ENCODE measurements at places on chromosomes 1 and 21. TPM values are rescaled to one million over a fixed set of nuclear protein-coding genes. Genes with fewer than 3 reads are reported as not detected.
A peak's percentile ranks its signal among the peaks of the same experiment; 100 is the strongest.

DNA sequence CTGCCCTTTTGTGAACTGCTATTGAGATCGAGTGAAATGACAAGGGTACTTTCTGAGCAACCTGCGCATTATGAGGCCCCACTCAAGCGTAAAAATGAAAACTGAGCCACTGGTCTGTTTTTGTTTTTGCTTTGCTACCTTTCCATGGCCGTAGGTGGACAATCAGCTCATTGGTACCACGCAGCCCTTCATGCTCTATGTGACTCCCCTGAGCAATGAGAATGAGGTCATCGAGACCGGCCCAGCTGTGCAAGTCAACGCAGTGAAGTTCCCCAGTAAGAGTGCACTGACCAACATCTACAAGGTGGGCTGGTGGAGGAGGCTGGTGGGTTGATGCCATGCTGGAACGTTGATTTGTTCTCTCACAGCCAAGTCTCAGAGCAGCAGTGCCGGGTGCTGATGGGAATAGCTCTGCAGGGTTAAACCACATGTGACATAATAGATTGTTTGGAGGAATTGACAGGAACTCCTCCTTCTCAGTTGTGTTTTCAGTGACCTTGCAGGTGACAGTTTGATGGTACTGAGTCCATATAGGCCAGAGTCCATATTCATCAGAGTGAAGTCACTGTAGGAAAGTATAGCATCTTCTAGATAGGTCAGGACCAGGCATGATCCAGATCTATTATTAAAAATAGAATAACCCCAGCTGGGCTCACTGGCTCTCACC lies 170.3 kb downstream of the VPS13D start:
- no peaks in the 10 kb centered on the region for H3K4me1 ChIP-seq
- DNase-seq, result no peak
- no peak overlapping the region for H3K27ac ChIP-seq

GRCh38 chr1:232574889-232575762 lies 54.8 kb downstream of the SIPA1L2 start:
- no peak overlapping the region for H3K4me3 ChIP-seq
- H3K36me3 ChIP-seq, result no peaks in the 10 kb centered on the region
- H3K4me1 ChIP-seq, result no peaks in the 10 kb centered on the region

DNA sequence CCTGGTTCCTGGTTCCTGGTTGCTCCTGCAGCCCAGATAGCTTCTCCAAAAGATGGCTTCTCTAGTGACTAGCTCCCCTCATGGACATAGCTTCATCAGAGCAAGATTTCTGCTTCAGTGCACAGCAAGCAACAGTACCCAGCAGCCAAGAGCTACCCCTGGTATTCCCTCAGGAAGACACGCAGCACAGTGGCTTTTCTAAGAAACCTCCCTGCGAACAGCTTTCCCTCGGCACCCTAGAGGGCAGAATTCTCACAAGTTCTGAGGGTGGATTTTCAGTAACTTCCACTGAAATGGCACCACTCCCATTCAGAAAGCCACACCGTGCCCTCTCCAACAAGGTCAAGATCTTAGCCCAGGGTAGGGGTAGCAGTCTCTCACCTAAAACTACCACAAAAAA lies 128.2 kb downstream of the EIF4G3 start:
- no peaks in the 10 kb centered on the region for H3K27me3 ChIP-seq
- H3K27ac ChIP-seq, result no peak overlapping the region
- no peak for DNase-seq
- H3K36me3 ChIP-seq, result peaks cover 2% of the 10 kb centered on the region

DNA sequence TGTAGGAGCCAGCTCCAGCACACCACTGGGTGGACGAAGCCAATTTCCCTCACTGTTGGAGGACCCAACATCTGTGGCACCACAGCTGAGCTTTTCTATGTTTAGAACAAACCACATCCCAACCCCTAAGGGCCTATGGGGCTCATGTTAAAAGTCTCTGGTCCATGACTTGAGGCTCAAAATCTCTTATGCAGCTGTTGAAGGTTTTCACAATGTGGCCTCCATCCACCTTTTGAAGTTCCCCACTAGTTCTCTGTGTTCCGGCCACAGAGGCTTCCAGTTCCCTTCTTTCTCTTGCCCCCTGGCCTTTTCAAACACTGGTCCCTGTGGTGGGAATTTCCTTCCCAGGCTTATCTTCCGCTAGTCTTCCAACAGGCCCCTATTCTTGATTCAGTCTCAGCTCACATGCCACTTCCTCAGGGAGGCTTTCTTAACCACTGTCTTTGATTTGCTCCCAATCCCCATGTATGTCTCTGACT lies 3.9 kb upstream of the IFNLR1 start:
- DNase-seq, result no peak
- H3K36me3 ChIP-seq, result no peaks in the 10 kb centered on the region
- H3K27ac ChIP-seq, result no peak overlapping the region
- peaks cover 19% of the 10 kb centered on the region for H3K27me3 ChIP-seq
- H3K4me3 ChIP-seq, result no peak overlapping the region
- H3K4me1 ChIP-seq, result no peaks in the 10 kb centered on the region

GRCh38 chr1:228400237-228400651 lies 6.4 kb downstream of the TRIM11 start:
- no peaks in the 10 kb centered on the region for H3K27me3 ChIP-seq
- H3K4me1 ChIP-seq, result peaks cover 9% of the 10 kb centered on the region
- DNase-seq, result no peak
- H3K36me3 ChIP-seq, result peaks cover 8% of the 10 kb centered on the region

DNA sequence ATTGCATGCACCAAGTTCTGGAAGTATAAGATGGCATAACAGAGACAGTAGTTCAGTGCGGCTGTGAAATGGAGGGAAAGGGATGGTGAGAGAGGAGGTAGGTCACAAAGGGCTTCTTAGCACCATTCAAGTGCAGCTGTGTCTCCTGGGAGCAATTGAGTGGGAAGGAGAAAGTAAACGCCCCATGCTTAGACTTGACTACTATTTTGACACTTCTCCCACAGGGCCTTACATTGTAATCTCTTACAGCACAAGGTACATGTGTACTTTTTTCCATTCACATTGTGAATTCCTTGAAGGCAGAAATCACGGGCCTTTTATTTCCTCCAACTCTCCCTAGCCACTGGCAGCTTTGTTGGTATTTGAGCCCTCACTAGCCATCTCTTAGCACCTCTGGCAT lies 239.6 kb upstream of the FOXD3 start:
- H3K27me3 ChIP-seq, result no peaks in the 10 kb centered on the region
- no peak overlapping the region for H3K4me3 ChIP-seq
- DNase-seq, result no peak
- no peaks in the 10 kb centered on the region for H3K36me3 ChIP-seq
- no peaks in the 10 kb centered on the region for H3K4me1 ChIP-seq

DNA sequence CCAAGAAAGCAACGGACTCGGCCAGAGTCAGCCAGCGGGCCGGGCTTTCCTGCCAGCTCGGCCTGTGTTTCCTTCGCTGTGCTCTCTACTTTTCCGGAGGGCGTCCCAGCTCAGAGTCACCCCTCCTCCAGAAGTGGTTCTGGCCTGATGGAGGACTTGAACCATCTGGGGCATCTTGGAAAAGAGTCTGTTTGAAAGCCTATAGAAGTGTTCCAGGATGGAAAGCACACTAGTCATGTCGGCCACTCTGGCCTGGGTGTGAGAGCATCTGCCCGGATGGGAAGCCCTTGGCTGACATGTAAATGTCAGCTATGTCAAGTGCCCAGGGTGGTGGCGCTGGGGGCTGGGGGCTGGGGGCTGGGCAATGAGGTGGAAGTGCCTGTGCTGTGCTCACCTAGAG lies 113.4 kb downstream of the DHRS3 start:
- H3K4me3 ChIP-seq, result no peak overlapping the region
- no peak for DNase-seq
- H3K27me3 ChIP-seq, result no peaks in the 10 kb centered on the region
- H3K36me3 ChIP-seq, result no peaks in the 10 kb centered on the region

DNA sequence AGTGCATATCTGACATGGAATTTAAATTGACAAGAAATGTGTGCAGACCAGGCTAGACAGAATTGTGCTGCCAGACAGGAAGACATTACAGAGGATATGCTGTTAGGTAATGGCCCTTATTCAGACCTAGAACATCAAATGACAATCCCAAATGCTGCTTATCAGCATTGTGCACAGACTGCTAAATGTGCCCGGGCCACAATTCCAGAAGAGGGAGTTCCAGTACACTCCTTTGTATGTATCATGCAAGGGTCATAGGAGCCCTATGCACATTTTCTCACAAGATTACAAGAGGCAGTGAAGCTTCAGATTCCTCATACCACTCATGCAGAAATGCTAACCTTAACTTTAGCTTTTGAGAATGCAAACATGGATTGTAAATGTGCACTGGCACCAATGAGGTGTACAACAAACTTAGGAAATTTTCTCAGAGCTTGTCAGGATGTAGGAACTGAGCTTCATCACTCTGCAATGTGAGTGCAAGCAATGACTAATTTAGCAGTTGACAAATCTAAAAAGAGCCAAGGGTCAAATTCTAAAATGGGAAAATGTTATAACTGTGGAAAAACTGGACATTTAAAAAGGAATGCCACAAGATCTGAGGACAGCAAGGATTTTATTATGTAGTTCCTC lies 273.5 kb downstream of the COL11A1 start:
- H3K4me3 ChIP-seq, result no peak overlapping the region
- H3K27ac ChIP-seq, result peak overlapping the region; percentile 74
- no peaks in the 10 kb centered on the region for H3K27me3 ChIP-seq
- H3K4me1 ChIP-seq, result peaks cover 8% of the 10 kb centered on the region

- DNase-seq, result no peak
- H3K36me3 ChIP-seq, result no peaks in the 10 kb centered on the region
- no peak overlapping the region for H3K27ac ChIP-seq
- H3K4me3 ChIP-seq, result no peak overlapping the region
- no peaks in the 10 kb centered on the region for H3K4me1 ChIP-seq
Observed at GRCh38 chr1:240589585-240590110, 22.3 kb downstream of the GREM2 start.

DNA sequence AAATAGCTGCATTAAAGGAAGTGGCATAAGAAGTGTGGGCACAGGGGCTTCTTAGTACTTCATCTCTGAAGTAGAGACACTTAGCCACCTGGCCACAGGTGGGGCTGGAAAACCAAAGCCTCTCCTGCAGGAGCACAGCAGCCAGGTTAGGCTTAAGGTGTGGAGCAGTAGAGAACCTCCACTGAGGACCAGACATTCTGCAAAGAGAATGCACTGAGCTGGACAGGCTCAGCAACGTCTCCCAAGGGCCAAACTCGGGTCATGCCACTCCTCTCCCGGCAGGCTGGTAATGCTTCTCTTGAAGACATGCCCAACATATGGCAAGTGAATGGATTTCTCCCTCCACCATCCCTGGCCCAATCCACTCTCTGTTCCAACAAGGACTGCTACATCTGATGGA lies 33.0 kb upstream of the LRRC38 start:
- no peaks in the 10 kb centered on the region for H3K36me3 ChIP-seq
- H3K4me1 ChIP-seq, result no peaks in the 10 kb centered on the region
- DNase-seq, result no peak
- H3K27me3 ChIP-seq, result no peaks in the 10 kb centered on the region

GRCh38 chr1:227032396-227032795 lies 92.3 kb downstream of the COQ8A start:
- H3K4me1 ChIP-seq, result no peaks in the 10 kb centered on the region
- DNase-seq, result no peak
- H3K27me3 ChIP-seq, result no peaks in the 10 kb centered on the region
- H3K4me3 ChIP-seq, result no peak overlapping the region
- peaks cover 11% of the 10 kb centered on the region for H3K36me3 ChIP-seq

SPRR2G gene
- total RNA-seq, result not detected

ARPC5 gene
- 180 TPM for total RNA-seq

FAM78B gene
- 0.67 TPM for total RNA-seq

PIK3R3 gene
- 55.5 TPM for total RNA-seq

WDR26 gene
- total RNA-seq, result 113 TPM

All from astrocyte (in vitro differentiated cells and primary cell).